Stimulated activated CD8-positive, alpha-beta memory T cell treated with anti-CD3 and anti-CD28 coated beads, Interleukin-2, amount 100 ng/mL, for 1 hour (primary cell): ENCODE measurements at places on chromosomes 5 and 9.

DNA sequence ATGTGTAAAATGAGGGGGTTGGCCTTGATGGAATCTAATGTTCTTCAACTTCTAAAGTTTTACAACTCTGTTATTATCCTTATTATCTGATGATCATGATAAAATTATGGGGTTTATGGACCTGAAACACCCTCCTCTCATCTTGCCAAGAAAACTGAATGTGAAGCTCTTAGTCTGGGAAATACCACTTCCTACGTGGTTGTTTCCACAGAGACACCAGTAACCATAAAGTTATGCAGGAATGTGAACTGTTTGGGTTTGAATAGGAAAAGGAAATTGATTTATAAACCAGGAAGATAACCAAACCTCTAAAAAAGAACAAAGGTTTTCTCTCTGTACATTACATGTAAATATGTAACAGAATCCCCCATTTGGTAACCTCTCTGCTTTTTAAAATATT, 28.3 kb upstream of the RAI14 start:
- no peak for DNase-seq

DNA sequence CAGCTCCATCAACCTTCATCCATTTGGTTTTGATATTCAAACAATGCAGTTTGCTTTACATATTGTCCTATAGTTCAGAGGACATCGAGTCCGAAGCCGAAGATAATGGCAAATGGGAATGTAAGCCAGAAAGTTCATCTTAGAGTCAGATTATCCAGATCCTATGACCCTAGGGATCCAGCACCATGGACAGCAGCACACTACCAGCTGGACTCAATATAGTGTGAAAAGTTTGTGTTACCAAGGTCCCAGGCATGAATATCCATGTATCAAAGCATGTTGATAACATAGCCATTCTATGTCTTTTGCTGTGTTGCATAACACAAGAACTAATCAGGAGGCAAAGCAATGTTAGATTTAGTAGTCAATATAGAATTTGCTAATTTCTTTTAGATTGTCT, 46.3 kb downstream of the FSTL4 start:
- no peak for DNase-seq

- DNase-seq: no peak
These were observed 26.7 kb upstream of the CAMK4 start for GRCh38 chr5:111197523-111197922.

- no peak for DNase-seq
These were observed 66.4 kb downstream of the SHC3 start for GRCh38 chr9:89112243-89112642.

- DNase-seq: no peak
These were observed 60.0 kb downstream of the IL6ST start for GRCh38 chr5:55934720-55935119.

GRCh38 chr9:92108122-92108521, 7.1 kb downstream of the SPTLC1 start:
- no peak for DNase-seq

GRCh38 chr5:61650661-61651060, 318.6 kb downstream of the ZSWIM6 start:
- DNase-seq: no peak

- no peak for DNase-seq
These were observed 79.9 kb upstream of the FBXL17 start for GRCh38 chr5:108461628-108462367.
